CD4-positive, alpha-beta T cell (primary cell): ENCODE measurements at places on chromosomes 4 and X. TPM values are rescaled to one million over a fixed set of nuclear protein-coding genes. Genes with fewer than 3 reads are reported as not detected.

DNA sequence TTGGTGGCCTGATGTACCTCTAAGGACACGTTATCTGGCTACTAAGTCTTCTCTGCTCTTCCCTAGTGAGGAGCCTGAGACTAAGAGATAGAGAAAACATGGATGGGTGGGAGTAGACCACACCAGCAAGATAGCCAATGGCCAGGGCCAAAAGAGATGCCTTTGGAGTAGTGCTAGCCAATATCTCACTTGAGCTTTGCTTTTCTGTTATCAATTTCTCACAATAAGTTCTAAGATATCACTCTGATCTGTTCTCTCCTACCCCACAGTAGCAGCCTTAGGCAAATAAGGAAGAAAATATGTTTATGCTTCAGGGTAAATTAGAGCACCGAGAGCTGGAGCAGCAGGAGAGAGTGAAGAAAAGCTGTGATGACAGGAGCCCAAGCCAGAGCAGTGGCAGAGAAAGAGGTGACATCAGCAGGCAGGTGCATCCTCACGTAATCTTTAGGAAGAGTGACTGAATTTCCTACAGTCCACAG, 343.9 kb upstream of the NOCT start:
- DNase-seq, result no peak
- H3K27ac ChIP-seq, result no peak overlapping the region
- H3K4me1 ChIP-seq, result no peaks in the 10 kb centered on the region
- H3K4me3 ChIP-seq, result no peak overlapping the region
- H3K36me3 ChIP-seq, result no peaks in the 10 kb centered on the region
- peaks cover 2% of the 10 kb centered on the region for H3K27me3 ChIP-seq

DNA sequence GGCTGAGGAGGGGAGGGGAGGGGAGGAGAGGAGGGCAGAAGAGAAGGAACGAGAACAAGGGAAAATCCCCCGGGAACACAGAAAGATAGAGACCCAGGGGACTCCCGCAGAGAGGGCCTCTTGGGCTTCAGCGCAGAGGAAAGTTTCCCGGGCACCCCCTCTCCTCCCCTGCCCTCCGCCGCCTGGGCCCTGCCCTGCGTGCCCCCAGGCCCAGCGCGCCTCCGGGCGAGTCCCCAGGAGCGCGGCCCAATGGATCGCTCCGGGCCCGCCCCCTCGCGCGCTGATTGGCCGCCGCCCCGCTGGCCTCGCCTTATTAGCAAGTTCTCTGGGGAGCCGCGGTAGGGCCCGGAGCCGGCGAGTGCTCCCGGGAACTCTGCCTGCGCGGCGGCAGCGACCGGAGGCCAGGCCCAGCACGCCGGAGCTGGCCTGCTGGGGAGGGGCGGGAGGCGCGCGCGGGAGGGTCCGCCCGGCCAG, at the start of gene MSX1:
Gene MSX1, plus strand, starts transcription at position 341 of the 474 bp plus-strand sequence. CDS start 235 bp downstream, outside the sequence.
- no peak within 1 kb of the TSS for H3K27ac ChIP-seq
- no peaks in the 10 kb centered on the region for H3K36me3 ChIP-seq
- H3K4me1 ChIP-seq, result peaks cover 47% of the 10 kb centered on the region
- peaks cover 77% of the 10 kb centered on the region for H3K27me3 ChIP-seq
- DNase-seq, result no peak

The CT45A3 gene
- not detected for total RNA-seq

DNA sequence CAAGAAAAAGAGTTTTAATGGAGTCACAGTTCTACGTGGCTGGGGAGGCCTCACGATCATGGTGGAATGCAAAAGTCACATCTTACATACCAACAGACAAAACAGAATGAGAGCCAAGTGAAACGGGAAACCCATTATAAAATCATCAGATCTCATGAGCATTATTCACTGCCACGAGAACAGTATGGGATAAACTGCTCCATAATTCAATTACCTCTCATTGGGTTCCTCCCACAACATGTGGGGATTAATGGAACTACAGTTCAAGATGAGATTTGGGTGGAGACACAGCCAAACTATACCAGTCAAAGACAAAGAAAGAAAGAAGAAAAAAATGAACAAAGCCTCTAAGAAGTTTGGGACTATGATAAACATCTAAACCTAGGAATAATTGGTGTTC, 158.9 kb downstream of the GC start:
- H3K36me3 ChIP-seq, result no peaks in the 10 kb centered on the region
- H3K4me3 ChIP-seq, result no peak overlapping the region
- H3K27ac ChIP-seq, result no peak overlapping the region
- DNase-seq, result no peak
- H3K27me3 ChIP-seq, result peaks cover 3% of the 10 kb centered on the region
- H3K4me1 ChIP-seq, result no peaks in the 10 kb centered on the region

DNA sequence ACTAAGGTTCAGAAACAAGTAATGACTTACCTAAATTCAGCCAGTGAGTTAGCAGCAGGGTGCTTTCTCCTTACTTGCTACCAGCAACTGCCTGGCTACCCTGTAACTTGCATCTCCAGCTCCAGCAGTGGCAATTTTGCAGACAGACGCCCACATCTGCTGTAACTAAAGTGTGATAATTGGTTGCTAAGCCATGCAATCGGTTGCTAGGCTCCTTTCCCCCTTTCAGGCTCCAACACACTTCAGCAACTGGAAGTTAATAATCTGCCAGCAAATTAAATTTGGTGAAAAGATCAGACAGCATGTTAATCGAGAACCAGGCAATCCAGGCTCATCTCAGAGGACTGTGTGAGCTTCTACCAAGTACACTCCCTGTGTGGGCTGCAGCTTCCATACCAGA, 24.2 kb upstream of the ARHGEF9 start:
- no peak overlapping the region for H3K4me3 ChIP-seq
- H3K27ac ChIP-seq, result no peak overlapping the region
- DNase-seq, result no peak
- no peaks in the 10 kb centered on the region for H3K36me3 ChIP-seq
- H3K4me1 ChIP-seq, result no peaks in the 10 kb centered on the region
- H3K27me3 ChIP-seq, result no peaks in the 10 kb centered on the region

DNA sequence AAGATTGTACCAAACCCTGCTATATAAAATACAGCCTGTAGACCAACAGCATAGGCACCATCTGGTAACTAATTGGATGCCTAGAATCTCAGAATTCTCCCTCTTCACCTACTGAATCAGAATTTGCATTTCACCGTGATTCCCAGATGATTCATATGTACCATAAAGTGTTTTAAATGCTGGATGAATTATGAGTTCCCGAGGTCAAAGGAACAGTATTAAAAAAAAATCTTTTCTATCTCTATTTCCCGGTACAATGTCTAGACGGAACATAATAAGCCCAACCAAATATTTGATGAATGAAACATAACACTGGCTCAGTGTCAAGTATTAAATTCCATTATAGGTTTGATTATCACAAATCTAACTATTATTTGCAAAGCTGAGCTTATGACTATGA, 280.0 kb downstream of the ANKRD50 start:
- no peaks in the 10 kb centered on the region for H3K27me3 ChIP-seq
- no peak overlapping the region for H3K4me3 ChIP-seq
- H3K4me1 ChIP-seq, result no peaks in the 10 kb centered on the region
- H3K27ac ChIP-seq, result no peak overlapping the region

The MAGEA3 gene
- total RNA-seq, result not detected

- no peak for DNase-seq
- no peak overlapping the region for H3K27ac ChIP-seq
- H3K4me1 ChIP-seq, result no peaks in the 10 kb centered on the region
- no peaks in the 10 kb centered on the region for H3K27me3 ChIP-seq
These were observed 42.1 kb downstream of the SLC2A9 start for GRCh38 chr4:9979101-9979701.

The CENPVL2 gene
- not detected for total RNA-seq

- no peak overlapping the region for H3K4me3 ChIP-seq
- no peak overlapping the region for H3K27ac ChIP-seq
- H3K4me1 ChIP-seq, result no peaks in the 10 kb centered on the region
- no peaks in the 10 kb centered on the region for H3K36me3 ChIP-seq
- H3K27me3 ChIP-seq, result no peaks in the 10 kb centered on the region
- no peak for DNase-seq
These were observed 127.4 kb downstream of the SH3RF1 start for GRCh38 chr4:169143335-169143734.
